ENCODE measurements at places on chromosomes 6 and 20.

DNA sequence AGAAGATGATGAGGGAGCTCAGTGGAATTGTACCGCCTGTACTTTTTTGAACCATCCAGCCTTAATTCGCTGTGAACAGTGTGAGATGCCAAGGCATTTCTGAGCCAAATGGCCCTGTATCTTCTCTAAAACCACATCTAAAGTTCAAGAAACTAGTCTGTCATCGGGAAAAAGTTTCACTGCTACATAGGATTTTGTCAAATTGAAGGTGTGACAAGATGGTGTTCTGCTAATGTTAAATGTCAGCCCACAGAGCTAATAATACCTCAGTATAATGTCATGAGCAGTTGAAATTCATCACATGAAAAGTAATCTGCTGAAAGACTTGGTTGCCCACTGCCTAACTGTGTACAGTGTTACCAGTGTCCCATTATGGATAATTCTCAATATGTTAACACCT, 9.6 kb downstream of the SUMO4 start:
- no peak for DNase-seq

GRCh38 chr6:112773187-112773586, 426.1 kb downstream of the RFPL4B start:
- DNase-seq = no peak

DNA sequence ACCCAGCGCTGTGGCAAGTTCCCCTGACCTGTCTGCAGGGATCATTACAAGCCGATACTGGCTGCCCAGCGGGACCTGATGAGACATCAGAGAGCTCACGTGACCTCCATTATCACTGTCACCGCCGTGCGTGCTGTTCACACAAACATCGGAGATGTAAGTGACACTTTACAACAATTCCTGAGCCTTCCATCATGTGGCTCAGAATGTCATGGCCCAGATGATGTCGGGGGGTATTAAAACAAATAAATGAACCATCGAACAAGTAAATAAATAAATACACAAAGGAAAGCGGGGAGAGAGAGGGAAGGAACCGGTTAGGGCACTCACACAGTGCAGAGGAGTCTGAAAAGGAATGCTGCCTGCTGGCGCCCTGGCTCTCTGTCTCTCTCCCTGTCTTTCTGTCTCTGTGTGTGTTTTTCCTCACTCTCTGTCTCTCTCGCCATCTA, 195.1 kb downstream of the BMP7 start:
- no peak for DNase-seq

DNA sequence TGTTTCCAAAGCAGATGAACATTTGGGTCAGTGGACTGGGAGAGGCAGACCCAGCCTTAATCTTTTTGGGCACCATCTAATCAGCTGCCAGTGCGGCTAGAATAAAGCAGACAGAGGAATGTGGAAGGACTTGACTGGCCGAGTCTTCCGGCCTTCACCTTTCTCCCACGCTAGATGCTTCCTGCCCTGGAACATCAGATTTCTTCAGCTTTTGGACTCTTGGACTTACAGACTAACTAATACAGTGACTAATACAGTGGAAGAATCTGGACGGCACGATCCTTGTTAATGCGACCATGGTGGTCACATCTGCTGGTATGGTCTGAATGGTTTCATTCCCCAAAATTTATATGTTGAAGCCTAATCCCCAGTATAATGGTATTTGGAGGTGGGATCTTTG, 122.6 kb upstream of the NXT1 start:
- DNase-seq = no peak

- no peak for DNase-seq
These were observed 769 bp upstream of the PDYN start for GRCh38 chr20:1994627-1995026.

GRCh38 chr20:15643713-15644112, 929.5 kb downstream of the KIF16B start:
- no peak for DNase-seq

DNA sequence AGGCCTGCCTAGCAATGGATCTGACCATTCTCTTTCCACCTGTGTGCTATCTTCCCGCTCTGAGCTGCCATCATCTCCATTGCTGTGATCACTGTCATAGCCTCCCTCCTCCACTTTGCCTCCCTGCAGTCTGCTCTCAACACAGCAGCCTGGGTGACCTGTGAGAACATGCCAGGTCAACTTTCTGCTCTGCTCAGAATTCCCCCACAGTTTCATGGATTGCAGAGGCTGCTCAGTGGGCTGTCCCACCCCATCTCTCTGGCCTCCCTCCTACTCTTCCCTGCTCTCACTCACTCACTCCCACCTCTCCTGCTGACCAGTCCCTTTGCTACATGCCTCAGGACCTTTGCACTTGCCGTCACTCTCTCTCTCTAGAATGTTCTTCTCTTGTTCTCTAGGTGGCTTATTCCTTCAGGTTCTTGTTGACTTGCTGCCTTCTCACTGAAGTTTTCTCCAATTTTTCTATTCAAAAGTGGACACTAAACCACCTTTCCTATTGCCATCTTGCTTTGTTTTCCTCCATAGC, 159.9 kb downstream of the CD83 start:
- DNase-seq = no peak

Measured in globus pallidus (tissue), 1 donor.